ENCODE measurements at places on chromosomes 11 and 22. TPM values are rescaled to one million over a fixed set of nuclear protein-coding genes. Genes with fewer than 3 reads are reported as not detected.

GRCh38 chr22:26501996-26502395 is 10.3 kb downstream of the TFIP11 start:
- no peak for DNase-seq

DNA sequence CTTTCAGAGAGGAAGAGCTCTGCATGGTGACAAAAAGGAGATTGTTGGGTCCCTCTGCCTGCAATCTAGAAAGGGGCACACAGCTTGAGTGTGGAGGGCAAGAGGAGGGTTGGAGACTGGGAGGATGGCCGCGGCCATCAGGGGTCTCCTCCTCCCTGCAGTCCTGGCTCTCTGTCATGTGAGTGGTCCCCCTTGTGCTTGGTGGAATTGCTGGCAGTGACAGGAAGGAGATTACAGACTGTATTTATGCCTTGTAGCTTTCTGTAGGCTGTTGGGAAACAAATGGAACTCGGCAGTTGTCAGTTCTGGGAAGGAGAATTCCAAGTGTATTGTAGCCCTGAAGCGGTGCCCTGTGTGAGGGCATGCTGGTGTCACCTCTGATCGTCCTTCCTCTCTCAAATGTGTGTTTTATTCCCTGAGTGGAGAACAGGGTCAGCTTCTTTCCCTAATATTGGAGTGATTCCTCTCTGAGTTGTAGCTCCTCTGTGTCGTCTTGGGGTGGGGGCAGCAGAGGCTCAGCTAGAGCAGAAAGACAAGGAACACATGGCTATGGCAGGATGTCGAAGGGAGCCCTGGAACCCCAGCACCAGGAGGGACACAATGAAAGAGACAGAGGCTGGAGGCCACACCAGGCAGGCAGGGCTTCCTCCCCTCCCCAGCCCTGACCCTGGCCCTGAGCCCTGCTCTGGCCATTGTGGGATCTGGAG is 163.1 kb downstream of the PKNOX2 start:
- no peak for DNase-seq

DNA sequence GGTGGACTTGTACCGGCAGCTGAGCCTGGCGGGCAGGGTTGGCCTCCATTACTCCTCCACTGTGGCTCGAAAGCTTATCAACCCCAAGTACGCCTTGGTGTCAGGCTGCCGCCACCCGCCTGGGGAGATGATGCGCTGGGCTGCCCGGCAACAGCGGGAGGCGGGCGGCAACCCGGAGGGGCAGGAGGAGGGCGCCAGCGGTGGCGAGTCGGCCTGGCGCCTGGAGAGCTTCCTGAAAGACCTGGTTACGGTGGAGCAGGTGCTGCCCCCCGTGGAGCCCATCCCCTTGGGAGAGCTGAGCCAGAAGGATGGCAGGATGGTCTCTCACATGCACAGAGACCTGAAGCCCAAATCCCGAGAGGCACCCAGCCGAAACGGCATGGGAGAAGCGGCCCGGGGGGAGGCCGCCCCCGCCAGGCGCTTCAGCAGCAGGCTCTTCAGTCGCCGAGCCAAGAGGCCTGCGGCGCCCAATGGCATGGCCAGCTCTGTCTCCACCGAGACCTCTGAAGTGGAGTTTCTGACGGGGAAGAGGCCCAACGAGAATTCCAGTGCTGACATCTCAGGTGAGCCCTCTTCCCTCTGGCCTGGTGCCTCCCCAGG is 26.7 kb downstream of the FAM83F start:
- no peak for DNase-seq

DNA sequence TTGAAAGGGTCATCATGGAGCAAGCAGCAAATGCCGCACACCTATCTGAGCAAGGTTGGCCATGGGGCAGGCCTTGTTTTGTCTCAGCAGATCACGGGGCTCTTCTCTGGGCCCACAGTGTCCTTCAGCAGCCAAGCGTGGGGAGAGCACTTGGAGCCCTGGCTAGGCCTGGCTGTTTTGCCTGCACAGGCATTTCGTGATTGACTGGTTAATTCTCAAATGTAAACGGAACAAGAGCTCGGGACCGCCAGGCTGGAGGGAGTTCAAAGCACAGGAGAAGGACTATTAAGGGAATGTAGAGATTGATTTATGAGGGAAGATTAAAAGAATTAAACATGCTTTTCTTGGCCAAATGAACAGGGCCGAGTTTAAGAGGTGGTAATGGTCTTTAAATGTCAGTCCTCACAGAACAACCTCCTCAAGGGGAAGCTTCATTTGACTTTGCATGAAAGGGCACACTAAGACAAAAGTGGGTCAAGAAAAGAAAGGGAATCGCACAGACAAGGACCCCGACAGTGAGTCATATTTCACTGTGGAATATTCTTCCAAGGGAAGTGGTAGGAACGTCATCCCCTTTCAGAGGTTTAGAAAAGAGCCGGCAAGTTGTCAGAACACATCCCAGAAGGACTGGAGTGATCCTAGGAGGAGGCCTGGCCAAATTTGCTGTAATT is 20.7 kb downstream of the SPON1 start:
- DNase-seq, result peak; percentile 94

DNA sequence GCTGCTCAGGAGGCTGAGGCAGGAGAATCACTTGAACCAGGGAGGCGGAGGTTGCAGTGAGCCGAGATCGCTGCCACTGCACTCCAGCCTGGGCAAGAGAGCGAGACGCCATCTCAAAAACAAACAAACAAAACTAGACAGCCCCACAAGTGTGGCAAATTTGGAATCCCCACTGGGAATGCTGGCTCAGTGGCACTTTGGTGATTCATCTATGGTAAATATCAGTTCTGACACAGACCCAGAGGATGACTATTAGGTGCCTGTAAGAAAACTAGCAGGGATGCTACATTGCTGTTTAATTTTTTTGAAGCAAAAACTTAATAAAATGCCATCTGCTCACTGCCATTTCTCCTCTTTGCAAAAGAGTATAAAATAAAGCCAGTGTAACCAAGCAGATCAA is 107.9 kb downstream of the NAT10 start:
- no peak for DNase-seq

DNA sequence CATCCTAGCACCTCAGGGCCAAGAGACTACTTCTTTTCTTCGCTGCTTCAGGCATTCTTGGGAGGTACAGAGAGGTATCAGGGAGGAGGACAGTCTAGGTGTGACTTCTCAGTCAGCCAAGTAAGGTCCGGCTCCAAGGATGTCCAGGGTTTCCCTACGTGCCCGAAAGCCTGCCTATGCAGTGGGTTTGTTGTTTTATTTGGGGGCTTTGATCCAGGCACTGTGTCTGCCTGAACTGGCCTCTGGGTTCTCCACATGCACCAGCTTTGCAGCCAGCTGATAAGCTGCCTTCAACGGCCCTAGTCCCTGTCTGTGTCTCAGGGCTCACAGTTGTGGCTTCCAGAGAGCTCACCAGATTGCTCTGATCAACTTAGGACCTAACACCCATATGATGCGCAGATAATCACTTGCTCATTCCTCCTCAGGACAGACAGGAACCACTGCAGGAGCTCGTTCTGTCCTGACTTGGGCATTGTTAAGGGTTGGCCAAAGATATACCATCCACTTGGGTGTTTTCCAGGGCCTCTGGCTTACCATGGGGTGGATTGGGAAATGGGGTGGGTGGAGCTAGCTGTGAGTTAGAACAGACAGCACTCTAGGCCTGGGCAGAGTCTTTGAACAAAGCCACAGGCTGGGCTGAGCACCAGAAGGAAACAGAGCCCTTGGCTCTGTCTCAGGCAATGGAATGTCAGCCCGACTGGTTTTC is 45.5 kb upstream of the CRYBB3 start:
- DNase-seq, result peak; percentile 94

GRCh38 chr11:66629356-66629755 is 9.1 kb upstream of the RBM4 start:
- no peak for DNase-seq

DNA sequence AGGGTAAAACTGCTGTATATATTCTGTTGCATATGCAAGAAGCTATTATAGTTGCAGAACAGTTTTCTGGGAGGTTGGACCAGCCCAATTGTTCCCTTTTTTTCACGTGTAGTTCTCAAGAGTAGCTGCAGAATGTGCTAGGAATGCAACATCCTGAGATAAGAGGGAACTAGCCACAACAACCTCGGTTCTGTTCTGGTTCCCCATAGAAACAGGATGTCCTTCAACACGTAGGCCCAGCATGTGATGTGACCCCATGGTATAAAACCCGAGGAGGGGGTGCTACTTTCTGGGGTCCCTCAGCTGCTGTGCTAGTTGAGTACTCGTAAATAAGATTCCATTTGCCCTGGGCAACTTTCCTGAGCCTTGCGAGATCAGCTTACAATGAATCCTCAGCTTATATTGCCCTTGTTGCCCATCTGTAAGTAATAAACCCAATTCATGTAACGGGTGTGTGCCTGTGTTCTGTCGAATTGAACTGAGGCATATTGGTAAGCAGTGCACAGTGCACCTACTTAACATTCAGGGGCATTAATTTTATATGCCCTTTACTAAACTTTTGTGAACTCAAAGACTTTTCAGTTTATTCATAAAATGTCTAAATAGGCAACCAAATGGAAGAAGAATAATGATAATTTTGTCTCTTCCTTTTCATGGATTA is 23.0 kb upstream of the TRAF6 start:
- DNase-seq, result no peak

DNA sequence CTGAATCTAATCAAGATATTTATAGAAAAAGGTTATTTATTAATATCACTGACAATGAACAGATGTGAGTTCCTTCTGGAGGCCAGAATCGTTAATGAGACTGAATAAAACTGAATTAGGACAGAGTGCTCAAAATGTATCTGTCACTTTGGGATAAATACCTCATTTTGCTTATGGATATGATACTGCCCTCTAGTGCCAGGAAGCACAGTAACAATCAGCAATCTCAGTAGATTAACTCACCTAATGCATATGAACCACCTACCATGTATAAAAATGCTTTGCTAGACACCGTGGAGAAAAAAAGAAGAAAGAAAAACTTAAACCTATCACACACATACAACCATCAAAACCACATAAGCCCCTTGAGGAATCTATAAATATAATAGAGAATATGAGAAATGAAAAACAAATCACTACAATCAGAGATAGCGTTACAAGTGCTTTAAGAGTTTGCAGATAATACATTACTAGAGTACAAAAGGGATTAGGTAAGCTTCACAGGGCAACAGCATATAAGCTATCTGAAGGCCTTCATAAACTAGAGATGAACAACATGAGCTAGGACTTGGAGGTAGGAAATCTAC is 117.4 kb downstream of the SGSM3 start:
- no peak for DNase-seq

DNA sequence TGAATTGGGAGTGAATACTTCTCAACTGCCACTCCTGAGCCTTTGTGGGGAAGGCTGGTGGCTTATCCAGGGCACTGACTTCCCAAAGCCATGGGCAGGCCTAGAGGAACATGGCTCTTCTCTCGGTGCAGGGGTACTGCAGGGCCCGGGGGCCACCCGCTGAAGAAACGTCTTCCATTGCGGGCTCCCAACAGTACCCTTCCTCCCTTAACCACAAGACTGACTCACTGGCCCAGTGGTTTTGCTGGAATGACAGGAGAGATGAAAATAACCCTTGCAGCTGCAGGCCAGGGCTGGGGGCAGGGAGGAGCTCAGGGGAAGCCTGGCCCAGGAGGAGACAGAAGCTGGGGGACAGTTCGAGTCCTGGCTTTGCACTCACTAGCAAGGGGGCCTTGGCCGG is 13.5 kb downstream of the TXN2 start:
- no peak for DNase-seq

GRCh38 chr11:112519751-112520150 is 259.1 kb upstream of the PLET1 start:
- no peak for DNase-seq

DNA sequence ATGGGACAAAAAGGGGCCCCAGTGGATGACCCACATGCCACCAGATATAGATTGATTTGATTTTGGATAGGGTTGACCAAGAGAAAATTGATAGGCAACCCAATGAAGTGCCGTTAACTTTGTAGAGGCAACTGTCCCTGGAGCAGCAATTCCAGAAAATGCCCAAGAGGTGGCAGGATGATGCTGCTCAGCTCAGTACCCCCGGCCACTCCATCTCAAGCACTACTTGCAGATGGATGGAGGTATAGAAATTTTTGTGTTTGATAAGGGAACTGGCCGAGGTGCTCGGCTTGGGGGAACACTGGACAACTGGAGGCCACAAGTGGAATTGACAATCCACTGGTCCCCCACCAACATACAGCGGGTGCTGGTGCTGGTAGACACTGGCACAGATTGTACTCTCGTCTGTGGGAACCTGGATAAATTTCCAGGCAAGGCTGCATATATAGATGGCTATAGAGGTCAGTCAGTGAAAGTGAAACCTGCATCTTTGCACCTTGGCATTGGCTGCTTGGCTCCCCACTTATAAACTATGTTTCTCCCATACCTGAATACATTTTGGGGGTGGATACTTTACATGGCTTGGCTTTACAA is 86.3 kb downstream of the CCDC83 start:
- DNase-seq, result peak; percentile 77

DNA sequence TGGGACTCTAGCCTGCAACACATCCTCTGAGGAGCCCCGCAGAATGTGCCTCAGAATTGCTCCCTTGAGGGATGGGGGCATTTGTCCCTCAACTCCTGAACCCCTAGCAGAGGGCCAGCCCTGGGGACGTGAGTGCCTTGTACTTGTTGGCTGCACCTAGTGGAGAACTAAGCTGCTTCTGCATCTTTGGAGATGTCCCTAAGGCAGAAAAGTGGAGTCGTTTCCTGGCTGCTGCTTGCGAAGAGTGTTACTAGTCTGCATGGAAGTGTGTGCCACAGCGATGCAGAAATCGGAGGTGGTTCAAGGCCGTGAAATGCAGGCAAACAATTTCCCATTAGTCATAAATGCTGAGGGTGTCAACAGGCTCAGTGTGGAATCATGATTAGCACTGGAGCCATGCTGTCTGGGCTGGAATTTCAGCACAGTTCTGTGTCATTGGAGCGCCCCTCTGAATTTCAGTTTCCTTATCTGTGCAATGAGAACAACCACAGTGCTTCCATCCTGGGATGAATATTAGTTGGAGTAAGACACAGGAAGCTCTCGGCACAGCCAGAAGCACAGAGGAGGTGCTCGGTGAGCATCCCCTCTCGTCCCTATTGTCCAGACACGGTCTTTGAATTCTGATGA is 56.5 kb downstream of the MIAT start:
- DNase-seq, result no peak

DNA sequence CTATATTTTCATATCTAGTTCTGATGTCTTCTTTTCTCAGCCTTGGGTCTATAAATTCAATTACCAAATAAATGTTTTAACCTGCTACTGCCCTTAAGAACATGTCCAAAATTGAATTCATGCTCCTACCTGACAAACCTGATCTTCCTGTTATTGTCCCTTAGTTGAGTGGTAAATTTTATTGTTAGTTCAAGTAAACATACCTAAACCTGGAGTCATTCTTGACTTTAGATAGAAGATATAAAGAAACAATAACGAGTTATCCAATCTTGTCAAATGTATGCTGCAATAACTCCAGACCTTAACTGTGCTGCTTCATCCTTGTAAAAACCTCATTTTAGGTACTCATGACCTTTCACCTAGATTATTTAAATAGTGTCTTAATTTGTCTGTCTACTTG is 34.6 kb upstream of the SC5D start:
- DNase-seq, result no peak

GRCh38 chr11:134339756-134340155 is 8.0 kb downstream of the GLB1L2 start:
- no peak for DNase-seq

BTBD18 gene
- total RNA-seq, result not detected

VSIG2 gene
- 0.36 TPM for total RNA-seq

MN1 gene
- 21.3 TPM for total RNA-seq

SLC22A8 gene
- not detected for total RNA-seq

MUC2 gene
- 2.5 TPM for total RNA-seq

KIRREL3 gene
- 3.3 TPM for total RNA-seq

UPK3A gene
- total RNA-seq, result not detected

DEUP1 gene
- not detected for total RNA-seq

APOBEC3B gene
- 0.71 TPM for total RNA-seq

SCT gene
- not detected for total RNA-seq

TMPRSS13 gene
- total RNA-seq, result not detected

OR2D2 gene
- total RNA-seq, result not detected

RPS19BP1 gene
- total RNA-seq, result 165 TPM
